KBM-7 (cell line): ENCODE measurements at places on chromosomes 13 and 19.

GRCh38 chr13:42258747-42259146 lies 13.2 kb upstream of the AKAP11 start:
- no peak for DNase-seq

- DNase-seq, result no peak
Measured at GRCh38 chr13:95741584-95742563, 64.9 kb downstream of the DNAJC3 start.

- peak; percentile 24 for DNase-seq
Measured at GRCh38 chr13:83780227-83780626, 102.0 kb downstream of the SLITRK1 start.

GRCh38 chr19:46365561-46365960 lies 18.7 kb downstream of the PPP5C start:
- no peak for DNase-seq

DNA sequence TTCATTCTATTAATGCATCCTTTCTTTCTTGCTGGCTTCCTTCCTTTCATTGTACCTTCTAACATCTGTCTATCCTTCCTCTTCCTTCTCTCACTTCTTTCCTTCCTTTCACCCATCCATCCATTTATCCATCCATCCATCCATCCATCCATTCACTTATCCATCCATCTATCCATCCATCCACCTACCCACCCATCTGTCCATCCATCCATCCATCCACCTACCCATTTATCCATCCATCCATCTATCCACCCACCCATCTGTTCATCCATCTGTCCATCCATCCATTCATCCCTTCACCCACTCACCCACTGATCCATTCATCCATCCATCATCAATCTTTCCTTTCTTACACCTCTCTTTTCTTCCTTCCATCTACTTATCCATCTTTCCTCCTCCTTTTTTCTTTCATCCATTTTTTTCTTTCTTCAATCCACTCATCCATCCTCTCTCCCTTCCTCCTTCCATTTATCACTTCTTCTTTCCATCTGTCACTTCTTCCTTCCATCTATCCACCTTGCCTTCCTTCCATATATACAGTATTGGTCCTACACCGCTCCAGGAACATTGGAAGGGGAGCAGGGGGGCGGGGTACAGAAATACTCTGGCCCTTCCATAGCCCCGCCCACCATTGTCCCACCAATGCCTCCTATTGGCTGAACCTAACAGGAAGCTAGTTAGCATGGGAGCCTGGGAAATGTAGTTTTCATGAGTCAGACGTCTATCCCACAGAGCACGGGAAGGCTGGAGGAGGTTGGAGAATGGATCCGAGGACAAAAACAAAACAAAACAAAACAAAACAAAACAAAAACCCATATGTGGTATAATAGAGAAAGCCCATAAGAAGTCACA lies 45.9 kb downstream of the MBD3L1 start:
- DNase-seq, result peak; percentile 1
